ENCODE measurements at places on chromosomes 12 and 14.
A peak's percentile ranks its signal among the peaks of the same experiment; 100 is the strongest.

DNA sequence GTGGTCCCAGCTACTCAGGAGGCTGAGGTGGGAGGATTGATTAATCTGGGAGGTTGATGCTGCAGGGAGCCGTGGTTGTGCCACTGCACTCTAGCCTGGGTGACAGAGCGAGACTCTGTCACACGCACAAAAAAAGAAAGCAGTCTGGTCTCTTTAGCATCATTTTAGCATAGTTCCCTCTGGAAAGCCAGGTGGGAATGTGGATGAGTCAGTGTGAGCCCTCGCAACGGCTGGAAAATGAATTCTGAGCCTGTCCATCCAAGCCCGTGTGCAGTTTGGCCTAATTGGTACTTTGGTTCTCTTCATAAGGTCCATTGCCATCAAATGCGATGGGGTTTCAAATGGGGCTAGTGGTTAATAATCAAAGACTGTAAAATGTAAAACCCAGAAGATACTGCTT lies 2.4 kb downstream of the MYL2 start:
- H3K27me3 ChIP-seq, result peaks cover 4% of the 10 kb centered on the region
- no peak overlapping the region for H3K27ac ChIP-seq
- no peak for DNase-seq
- no peaks in the 10 kb centered on the region for H3K4me1 ChIP-seq
- H3K36me3 ChIP-seq, result no peaks in the 10 kb centered on the region

DNA sequence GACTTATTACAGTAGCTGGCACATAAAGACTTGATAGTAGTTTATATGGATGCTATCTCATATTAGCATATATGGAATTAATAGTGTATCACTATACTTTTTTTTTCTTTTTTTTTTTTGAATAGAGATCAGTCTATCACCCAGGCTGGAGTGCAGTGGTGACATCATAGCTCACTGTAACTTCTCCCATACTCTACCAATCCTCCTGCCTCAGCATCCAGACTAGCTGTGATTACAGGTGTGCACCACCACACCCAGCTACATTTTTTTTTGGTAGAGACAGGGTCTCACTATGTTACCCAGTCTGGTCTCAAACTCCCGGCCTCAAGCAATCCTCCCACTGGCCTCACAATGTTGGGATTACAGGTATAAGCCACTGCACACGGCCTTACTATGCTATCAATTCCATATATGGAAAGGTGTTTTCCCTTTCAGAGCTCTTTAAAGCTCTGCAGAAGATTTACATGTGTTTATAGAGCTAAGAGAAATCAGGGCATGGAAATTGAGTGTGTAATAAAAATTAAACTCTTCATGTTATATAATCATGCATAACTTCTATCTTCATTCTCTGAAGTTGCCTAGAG lies 1.8 kb upstream of the TBK1 start:
- no peak for DNase-seq
- H3K4me3 ChIP-seq, result no peak overlapping the region
- peaks cover 38% of the 10 kb centered on the region for H3K36me3 ChIP-seq
- no peaks in the 10 kb centered on the region for H3K27me3 ChIP-seq
- no peak overlapping the region for H3K27ac ChIP-seq

DNA sequence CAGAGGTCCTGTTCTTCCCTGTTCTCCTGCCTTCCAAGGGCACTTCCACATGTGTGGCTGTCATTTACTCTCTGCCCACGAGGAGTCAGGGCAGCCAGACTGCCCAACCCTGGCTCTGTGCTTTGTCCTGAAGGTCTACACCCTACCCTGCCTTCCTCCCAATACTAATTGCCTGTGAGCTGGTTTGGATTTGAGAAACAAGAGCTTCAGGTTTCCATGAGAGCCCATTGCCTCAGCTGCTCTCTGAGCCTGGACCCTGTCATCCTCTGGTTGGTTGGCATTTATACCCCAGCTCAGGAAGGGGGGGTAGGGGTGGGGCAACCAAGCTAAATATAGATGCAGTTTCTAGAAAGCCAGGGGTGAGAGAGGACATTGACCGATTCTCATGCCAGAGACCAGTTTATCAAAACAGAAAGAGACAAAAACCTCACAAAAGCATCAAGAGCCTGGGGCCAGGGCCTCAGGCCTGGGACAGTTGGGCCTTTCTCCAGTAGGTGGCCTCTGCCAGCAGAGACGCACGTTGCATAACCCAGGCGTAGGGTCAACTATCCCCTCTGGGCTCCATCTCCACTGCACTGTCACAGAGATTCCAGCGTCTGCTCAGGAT lies 34.5 kb downstream of the VDR start:
- no peak for DNase-seq
- H3K27me3 ChIP-seq, result peaks cover 8% of the 10 kb centered on the region
- no peak overlapping the region for H3K27ac ChIP-seq
- no peaks in the 10 kb centered on the region for H3K36me3 ChIP-seq
- H3K4me1 ChIP-seq, result no peaks in the 10 kb centered on the region

DNA sequence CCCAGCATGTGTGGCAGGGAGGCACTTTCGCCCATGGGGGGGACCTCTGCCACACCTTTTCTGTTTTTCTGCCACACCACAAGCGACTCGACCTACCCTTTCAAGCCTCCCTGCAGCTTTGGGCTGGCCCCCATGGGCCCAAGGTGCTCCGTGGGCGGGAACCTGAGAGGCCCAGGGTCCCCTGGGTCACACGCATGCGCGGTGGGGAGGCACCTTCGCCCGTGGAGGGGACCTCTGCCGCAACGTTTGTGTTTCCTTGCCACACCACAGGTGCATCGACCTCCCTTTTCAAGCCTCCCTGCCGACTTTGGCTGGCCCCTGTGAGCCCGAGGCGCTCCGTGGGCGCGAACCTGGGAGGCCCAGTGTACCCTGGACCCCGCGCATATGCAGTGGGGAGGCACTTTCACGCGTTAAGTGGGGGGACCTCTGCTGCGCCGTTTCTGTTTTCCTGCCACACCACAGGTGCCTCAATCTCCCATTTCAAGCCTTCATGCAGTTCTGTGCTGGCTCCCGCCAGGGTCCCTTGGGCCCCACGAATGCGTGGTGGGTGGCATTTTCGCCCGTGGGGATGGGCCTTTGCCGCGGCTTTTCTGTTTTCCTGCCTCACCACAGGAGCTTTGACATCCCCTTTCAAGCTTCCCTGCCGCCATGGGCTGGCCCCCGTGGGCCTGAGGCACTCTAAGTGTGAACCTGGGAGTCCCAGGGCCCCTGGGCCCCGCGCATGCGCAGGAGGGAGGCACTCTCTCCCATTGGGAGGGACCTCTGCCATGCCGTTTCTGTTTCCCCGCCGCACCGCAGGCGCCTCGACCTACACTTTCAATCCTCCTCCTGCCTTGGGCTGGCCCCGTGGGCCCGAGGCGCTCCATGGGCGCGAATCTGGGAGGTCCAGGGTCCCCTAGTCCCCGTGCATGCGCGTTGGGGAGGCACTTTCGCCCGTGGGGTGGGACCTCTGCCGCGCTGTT lies 332.2 kb downstream of the ALG10 start:
- no peak overlapping the region for H3K27ac ChIP-seq
- H3K36me3 ChIP-seq, result no peaks in the 10 kb centered on the region
- no peaks in the 10 kb centered on the region for H3K4me1 ChIP-seq
- H3K27me3 ChIP-seq, result no peaks in the 10 kb centered on the region

DNA sequence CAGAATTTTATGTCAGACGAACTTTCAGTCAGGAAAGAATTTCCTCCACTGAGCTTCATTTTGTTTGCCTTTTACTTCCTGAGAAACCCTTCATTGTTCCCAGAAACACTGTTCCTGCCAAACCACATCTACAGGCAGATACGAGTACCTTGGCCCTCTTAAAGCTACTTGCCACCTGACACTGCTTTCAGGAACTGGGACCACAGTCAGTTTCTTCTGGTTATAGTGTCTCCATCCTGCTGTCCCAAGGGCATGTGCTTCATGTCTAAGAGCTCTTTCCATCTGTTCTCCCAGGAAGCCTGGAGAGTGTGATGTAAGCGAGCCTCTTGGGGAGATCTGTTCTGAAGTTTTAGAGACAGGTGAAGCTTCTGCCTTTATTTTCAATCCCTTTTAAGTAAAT lies 161.7 kb upstream of the PLEKHA5 start:
- no peak overlapping the region for H3K27ac ChIP-seq
- H3K4me3 ChIP-seq, result no peak overlapping the region
- no peaks in the 10 kb centered on the region for H3K4me1 ChIP-seq
- H3K27me3 ChIP-seq, result peaks cover 4% of the 10 kb centered on the region
- H3K36me3 ChIP-seq, result no peaks in the 10 kb centered on the region
- DNase-seq, result no peak

DNA sequence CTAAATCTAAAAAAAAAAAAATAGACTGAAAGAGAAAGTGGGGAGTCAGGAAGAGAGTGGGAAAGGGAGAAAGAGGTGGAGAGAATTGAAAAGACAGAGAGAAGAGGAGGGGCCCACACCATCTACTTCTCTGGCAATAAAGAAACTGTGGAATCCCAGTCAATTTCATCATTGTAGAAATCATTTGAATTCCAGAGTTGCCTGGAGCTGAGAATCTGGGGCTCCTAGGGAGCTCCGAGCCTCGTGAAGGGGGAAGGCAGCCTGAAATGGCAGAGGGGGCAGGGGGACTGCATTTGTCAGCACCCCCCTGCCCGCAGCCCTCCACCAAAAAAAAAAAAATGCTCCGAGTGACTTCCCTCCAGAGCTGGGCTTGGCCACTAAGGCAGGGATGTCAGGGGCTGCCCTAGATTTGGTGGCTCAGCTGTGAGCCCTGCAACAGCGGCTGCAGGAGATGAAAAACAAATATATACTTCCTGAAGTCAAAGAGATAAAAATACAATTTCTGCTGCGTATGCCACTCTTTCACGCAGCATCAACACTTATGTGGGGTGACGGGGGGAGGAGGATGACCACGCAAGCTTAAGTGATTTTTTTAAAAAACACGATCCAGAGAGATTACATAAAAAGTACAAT lies 80.5 kb downstream of the BCL11B start:
- H3K4me3 ChIP-seq, result no peak overlapping the region
- no peaks in the 10 kb centered on the region for H3K27me3 ChIP-seq
- peaks cover 76% of the 10 kb centered on the region for H3K36me3 ChIP-seq
- no peak overlapping the region for H3K27ac ChIP-seq
- DNase-seq, result no peak

- H3K27ac ChIP-seq, result peak overlapping the region; percentile 2
- peaks cover 36% of the 10 kb centered on the region for H3K36me3 ChIP-seq
- H3K4me3 ChIP-seq, result no peak overlapping the region
- peaks cover 55% of the 10 kb centered on the region for H3K4me1 ChIP-seq
- no peak for DNase-seq
- H3K27me3 ChIP-seq, result no peaks in the 10 kb centered on the region
Observed at GRCh38 chr12:117067638-117068037, 31.6 kb downstream of the TESC start.

DNA sequence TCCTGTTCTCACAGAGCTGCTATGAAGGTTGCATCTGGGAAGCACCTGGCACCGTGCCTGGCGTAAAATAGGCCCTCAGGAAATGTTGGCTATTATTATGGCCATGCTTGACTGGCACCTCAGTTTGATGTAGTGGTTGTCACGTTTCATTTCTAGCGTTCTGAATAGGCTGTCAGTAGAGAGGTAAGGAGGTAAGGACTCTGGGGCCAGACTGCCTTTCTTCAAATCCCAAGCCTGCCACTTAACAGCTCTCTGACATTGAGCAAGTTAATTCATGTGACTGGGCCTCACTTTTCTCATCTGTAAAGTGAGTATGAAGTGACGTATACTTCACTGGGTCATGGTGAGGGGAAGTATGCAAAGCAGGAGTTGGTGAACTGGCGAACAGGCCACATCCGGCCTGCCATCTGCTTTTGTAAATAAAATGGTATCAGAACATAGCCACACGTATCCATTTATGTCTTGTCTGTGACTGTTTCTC lies 196.2 kb downstream of the CACNA1C start:
- H3K4me1 ChIP-seq, result no peaks in the 10 kb centered on the region
- no peak overlapping the region for H3K27ac ChIP-seq
- H3K36me3 ChIP-seq, result no peaks in the 10 kb centered on the region
- DNase-seq, result no peak

DNA sequence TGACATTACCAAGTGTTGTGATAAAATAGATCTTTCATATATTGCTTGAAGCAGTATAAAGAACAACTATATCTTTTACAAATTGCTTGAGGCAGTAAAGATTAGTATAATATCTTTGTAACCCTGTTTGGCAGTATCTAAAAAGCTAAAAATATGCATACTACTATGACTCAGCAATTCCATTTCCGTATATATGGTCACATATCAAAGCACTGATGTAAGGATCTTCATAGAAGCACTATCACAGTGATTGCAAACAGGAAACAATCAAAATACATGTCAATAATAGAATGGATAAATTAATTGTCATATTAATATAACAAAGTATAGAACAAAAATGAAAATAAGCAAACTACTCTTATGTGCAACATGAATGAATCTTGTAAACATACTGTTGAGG lies 158.4 kb upstream of the IGF1 start:
- no peaks in the 10 kb centered on the region for H3K27me3 ChIP-seq
- DNase-seq, result no peak
- no peak overlapping the region for H3K4me3 ChIP-seq

- H3K4me3 ChIP-seq, result no peak overlapping the region
- DNase-seq, result no peak
- no peaks in the 10 kb centered on the region for H3K4me1 ChIP-seq
- H3K36me3 ChIP-seq, result no peaks in the 10 kb centered on the region
Observed at GRCh38 chr14:29169408-29169807, 402.8 kb downstream of the FOXG1 start.

- H3K36me3 ChIP-seq, result no peaks in the 10 kb centered on the region
- no peak overlapping the region for H3K4me3 ChIP-seq
- H3K27me3 ChIP-seq, result no peaks in the 10 kb centered on the region
- no peak for DNase-seq
- no peaks in the 10 kb centered on the region for H3K4me1 ChIP-seq
- no peak overlapping the region for H3K27ac ChIP-seq
Observed at GRCh38 chr14:93794756-93795155, 6.5 kb upstream of the PRIMA1 start.

- H3K27ac ChIP-seq, result no peak overlapping the region
- no peaks in the 10 kb centered on the region for H3K27me3 ChIP-seq
- no peak for DNase-seq
- no peaks in the 10 kb centered on the region for H3K4me1 ChIP-seq
- no peak overlapping the region for H3K4me3 ChIP-seq
Observed at GRCh38 chr14:29536886-29537511, 390.6 kb downstream of the PRKD1 start.

DNA sequence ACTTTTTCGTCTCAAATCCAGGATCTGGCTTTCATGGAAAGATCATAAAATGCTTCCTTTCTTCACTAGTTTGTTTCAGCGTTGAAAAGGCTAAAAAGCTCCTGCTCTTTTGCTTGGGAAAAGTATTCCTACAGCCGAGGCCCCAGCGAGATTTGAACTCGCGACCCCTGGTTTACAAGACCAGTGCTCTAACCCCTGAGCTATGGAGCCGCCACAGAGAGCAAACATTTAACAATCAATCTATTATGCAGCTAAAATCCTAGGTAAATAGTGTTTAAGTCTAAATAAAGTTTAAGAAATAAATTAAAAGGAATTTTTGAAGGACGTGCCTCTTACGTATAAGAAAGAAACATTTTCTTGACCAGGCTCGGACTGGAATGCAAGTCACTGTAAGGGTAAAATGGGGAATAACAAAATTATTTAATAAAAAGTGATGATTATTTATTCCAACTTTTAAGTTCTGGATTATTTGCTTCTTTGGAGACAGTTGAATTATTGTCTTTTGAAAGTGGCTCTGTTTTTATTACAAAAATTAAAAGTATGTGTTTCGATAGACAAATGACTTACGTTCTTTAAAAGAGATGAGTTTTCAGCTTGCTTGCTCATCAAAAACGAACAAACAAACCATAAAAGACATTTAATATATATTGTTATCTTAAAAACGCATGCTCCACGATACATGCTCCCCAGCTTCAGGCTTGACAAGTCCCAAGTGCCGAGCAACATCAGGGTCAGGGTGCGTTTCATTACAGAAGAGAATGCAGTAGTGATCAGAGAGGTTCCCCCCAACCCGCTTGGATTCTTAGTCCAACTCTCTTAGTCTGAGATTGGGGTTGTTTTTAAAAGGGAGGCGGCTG lies 10.2 kb downstream of the OR6S1 start:
- peak; percentile 24 for DNase-seq
- peaks cover 10% of the 10 kb centered on the region for H3K27me3 ChIP-seq
- H3K27ac ChIP-seq, result no peak overlapping the region
- H3K4me3 ChIP-seq, result no peak overlapping the region
- no peaks in the 10 kb centered on the region for H3K4me1 ChIP-seq

Data from DND-41 (cell line).